ENCODE measurements at places on chromosomes 2 and 18. TPM values are rescaled to one million over a fixed set of nuclear protein-coding genes. Genes with fewer than 3 reads are reported as not detected.
A peak's percentile ranks its signal among the peaks of the same experiment; 100 is the strongest.

GRCh38 chr2:194116861-194117260 lies 1540.2 kb upstream of the SLC39A10 start:
- H3K27me3 ChIP-seq, result no peaks in the 10 kb centered on the region
- no peak overlapping the region for H3K27ac ChIP-seq
- H3K4me3 ChIP-seq, result no peak overlapping the region
- H3K36me3 ChIP-seq, result no peaks in the 10 kb centered on the region

ATG9A gene
- 60.4 TPM for total RNA-seq

LRATD1 gene
- 4.1 TPM for total RNA-seq

- H3K27ac ChIP-seq, result no peak overlapping the region
- no peak for DNase-seq
- no peaks in the 10 kb centered on the region for H3K36me3 ChIP-seq
- H3K4me1 ChIP-seq, result no peaks in the 10 kb centered on the region
- H3K4me3 ChIP-seq, result peak overlapping the region; percentile 55
- no peaks in the 10 kb centered on the region for H3K27me3 ChIP-seq
Observed at GRCh38 chr2:182522405-182522896, 95.6 kb upstream of the PDE1A start.

DNA sequence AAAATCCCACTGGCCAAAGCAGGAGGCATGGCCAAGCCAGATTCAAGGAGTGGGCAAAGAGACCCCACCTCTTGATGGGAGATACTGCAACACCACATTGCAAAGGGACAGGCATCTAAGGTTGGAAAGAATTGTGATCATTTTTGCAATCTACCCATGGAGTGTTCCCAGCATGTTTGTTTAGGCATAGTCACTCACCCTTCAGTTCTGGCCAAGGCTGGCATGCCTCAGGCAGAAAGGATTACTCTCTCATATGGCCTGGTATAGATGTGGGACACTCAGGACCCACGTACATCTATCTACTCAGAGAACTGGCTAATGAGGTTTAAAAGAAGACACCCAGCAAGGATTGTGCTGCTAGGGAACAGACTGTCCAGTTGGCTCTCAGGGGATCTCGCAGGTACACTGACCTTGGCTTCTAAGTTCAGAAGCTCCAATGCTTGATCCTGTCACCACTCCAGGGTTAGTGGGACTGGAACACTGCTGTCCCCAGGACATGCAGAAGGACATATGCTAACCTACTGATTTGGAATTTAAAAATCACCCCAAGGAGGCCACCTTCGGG lies 183.7 kb downstream of the KLHL29 start:
- H3K27ac ChIP-seq, result peak overlapping the region; percentile 8
- H3K4me3 ChIP-seq, result no peak overlapping the region
- DNase-seq, result no peak
- no peaks in the 10 kb centered on the region for H3K36me3 ChIP-seq
- H3K4me1 ChIP-seq, result peaks cover 51% of the 10 kb centered on the region

DNA sequence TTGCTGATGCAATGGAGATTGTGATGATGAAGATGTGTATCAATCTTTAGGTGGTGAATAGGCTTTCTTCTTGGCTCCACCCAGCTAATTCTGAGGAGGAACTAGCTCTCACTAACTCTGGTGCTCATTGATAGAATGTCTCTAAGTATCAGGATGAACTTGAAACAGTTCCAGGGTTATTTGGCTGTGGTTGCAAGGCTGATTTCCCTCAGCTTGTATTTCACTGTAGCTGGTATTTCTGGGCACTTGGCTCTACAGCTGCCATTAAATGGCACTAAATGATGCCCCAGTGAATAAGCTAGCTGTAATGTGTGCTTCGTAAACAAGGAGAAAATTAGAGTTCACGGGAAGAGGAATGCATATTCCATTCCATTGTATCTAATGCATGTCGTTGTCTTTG lies 241.2 kb downstream of the RPIA start:
- no peak overlapping the region for H3K27ac ChIP-seq
- no peak overlapping the region for H3K4me3 ChIP-seq
- H3K27me3 ChIP-seq, result no peaks in the 10 kb centered on the region
- H3K4me1 ChIP-seq, result no peaks in the 10 kb centered on the region
- no peaks in the 10 kb centered on the region for H3K36me3 ChIP-seq
- no peak for DNase-seq

GRCh38 chr2:217256251-217256650 lies 396.4 kb upstream of the TNP1 start:
- DNase-seq, result no peak
- no peak overlapping the region for H3K27ac ChIP-seq
- H3K4me3 ChIP-seq, result no peak overlapping the region
- no peaks in the 10 kb centered on the region for H3K27me3 ChIP-seq

- no peaks in the 10 kb centered on the region for H3K27me3 ChIP-seq
- H3K4me3 ChIP-seq, result no peak overlapping the region
- no peak for DNase-seq
- H3K36me3 ChIP-seq, result no peaks in the 10 kb centered on the region
- H3K4me1 ChIP-seq, result no peaks in the 10 kb centered on the region
Observed at GRCh38 chr2:9637330-9637729, 6.5 kb upstream of the YWHAQ start.

- DNase-seq, result no peak
- H3K4me1 ChIP-seq, result no peaks in the 10 kb centered on the region
- no peaks in the 10 kb centered on the region for H3K27me3 ChIP-seq
- H3K36me3 ChIP-seq, result no peaks in the 10 kb centered on the region
- H3K4me3 ChIP-seq, result no peak overlapping the region
Observed at GRCh38 chr2:45945302-45945717, 293.8 kb downstream of the PRKCE start.

CLEC4F gene
- 0.54 TPM for total RNA-seq

GRCh38 chr2:147320146-147320545 lies 524.7 kb upstream of the ACVR2A start:
- no peak overlapping the region for H3K27ac ChIP-seq

GRCh38 chr2:232655392-232655791 lies 22.0 kb downstream of the EFHD1 start:
- peaks cover 84% of the 10 kb centered on the region for H3K4me1 ChIP-seq
- no peaks in the 10 kb centered on the region for H3K27me3 ChIP-seq
- H3K36me3 ChIP-seq, result no peaks in the 10 kb centered on the region
- peak overlapping the region; percentile 76 for H3K27ac ChIP-seq

DNA sequence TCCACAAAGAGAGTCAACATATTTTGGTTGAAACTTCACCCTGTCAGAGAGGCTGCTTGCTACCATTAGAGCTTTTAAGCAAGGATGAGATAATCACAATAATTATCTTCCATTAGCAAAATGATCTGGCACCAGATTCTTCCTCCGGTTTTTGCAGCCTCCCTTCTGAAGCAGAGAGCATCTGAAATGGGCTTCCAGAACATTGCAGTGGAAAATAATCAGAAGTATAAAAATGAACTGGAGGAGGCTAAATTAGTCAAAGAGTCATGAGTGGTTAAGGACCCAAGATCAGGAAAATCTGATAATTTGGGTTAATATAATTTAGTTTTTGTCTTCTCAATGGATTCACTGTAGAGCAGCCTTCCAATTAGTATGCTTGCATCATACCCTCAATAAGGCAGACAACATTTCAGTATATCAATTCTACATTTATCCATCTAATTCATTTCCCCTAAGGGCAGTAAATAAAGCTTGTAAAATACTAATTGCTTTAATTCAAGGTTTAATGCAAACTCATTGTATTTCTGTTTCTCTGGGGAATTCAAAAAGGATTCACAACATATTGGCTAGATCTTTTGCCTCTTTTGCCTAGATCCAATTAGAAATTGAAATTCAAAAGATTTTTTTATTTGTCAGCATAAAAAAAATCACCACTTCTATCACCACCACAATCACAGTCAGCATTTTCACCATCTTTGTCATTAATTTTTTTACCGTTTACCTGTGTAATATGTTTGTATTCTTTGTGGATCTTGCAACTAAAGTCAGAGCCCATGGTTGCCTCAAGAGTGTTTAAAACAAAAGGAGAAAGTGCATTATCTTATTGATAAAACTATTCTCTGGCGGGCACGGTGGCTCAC lies 537.2 kb upstream of the DCC start:
- no peak overlapping the region for H3K27ac ChIP-seq
- DNase-seq, result no peak
- H3K36me3 ChIP-seq, result no peaks in the 10 kb centered on the region
- H3K4me3 ChIP-seq, result no peak overlapping the region
- no peaks in the 10 kb centered on the region for H3K4me1 ChIP-seq

REG3A gene
- 2.8 TPM for total RNA-seq

FBXO41 gene
- total RNA-seq, result 6.1 TPM

- no peaks in the 10 kb centered on the region for H3K36me3 ChIP-seq
- H3K4me1 ChIP-seq, result peaks cover 14% of the 10 kb centered on the region
- peak overlapping the region; percentile 96 for H3K4me3 ChIP-seq
- DNase-seq, result no peak
- H3K27me3 ChIP-seq, result no peaks in the 10 kb centered on the region
Observed at GRCh38 chr2:48529194-48529593, 760 bp upstream of the STON1 start.

DNA sequence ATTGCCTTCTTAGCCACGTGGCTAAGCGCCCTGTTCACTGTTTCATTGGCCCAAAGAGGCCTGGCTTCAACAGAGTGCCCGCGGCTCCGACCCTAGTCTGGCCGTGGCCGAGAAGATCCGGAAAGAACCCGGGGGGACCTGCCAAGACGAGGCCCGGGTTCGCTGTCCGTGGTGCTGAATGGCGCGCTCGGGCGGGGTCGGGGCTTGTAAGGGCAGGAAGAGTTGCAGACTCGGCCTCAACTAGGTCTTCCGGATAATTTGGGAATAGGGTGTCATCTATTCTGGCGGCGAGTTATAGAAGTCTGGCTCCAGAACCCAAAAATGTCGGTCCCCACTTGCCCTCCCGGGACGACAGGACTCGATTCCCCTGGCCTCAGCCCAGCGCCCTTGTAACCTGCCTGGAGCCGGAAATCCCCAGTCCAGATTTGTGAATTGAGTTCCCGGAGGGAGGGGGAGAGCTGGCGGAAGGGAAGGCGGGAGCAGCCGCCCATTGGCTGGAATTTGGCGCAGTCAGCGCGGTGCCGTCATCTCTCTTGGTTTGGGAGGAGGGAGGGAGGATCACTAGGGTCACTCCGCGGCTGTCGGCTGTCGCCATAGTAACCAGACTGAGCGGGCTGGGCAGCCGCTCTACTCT lies 3.5 kb downstream of the CDK5R2 start:
- H3K36me3 ChIP-seq, result no peaks in the 10 kb centered on the region
- no peak for DNase-seq
- no peaks in the 10 kb centered on the region for H3K4me1 ChIP-seq

CDH19 gene
- 8.9 TPM for total RNA-seq

- H3K27ac ChIP-seq, result no peak overlapping the region
- peaks cover 5% of the 10 kb centered on the region for H3K4me1 ChIP-seq
Observed at GRCh38 chr2:8595811-8596600, 85.8 kb upstream of the ID2 start.

DNA sequence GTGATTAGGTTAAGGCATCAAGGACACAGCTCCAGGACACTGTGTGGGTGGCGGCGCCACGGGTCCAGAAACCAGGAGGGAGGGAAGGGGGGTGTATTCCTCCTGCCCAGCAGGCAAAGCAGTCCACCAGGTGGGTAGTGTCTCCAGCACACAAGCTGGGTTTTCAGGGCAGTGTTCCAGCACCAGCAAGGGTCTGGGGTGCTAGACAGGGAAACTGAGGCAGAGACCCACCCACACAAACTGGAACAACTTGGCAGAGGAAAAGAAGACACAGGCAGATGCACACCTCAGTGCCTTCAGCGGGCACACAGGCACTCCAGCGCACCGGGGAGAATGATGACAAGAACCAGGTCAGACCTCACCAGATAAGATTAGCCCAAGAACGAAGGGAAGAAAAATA lies 28.4 kb upstream of the GNAL start:
- H3K4me3 ChIP-seq, result no peak overlapping the region
- no peaks in the 10 kb centered on the region for H3K27me3 ChIP-seq
- no peaks in the 10 kb centered on the region for H3K4me1 ChIP-seq
- no peak overlapping the region for H3K27ac ChIP-seq
- DNase-seq, result no peak
- H3K36me3 ChIP-seq, result no peaks in the 10 kb centered on the region

DNA sequence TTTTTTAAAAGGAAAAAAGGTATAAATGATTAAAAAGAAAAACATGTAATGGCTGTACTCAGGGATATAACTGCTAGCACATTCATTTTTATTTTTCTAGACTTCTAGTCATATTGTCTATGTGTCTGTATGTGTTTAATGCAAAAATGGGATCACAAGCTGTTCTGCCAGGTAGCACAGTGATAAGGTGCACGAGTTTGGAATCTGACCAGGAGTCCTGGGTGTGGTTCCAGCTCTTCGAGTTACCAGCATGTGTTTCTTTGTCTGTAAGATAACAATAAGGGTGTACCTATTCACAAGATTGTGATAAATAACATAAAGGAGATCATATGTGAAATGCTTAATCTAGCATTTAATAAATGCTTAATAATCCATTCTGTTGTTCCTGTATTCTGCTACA lies 145.3 kb downstream of the PKP4 start:
- no peak overlapping the region for H3K4me3 ChIP-seq
- no peaks in the 10 kb centered on the region for H3K27me3 ChIP-seq
- peaks cover 22% of the 10 kb centered on the region for H3K4me1 ChIP-seq
- no peaks in the 10 kb centered on the region for H3K36me3 ChIP-seq
- no peak for DNase-seq

LHCGR gene
- total RNA-seq, result not detected

- no peaks in the 10 kb centered on the region for H3K36me3 ChIP-seq
- H3K4me1 ChIP-seq, result peaks cover 31% of the 10 kb centered on the region
- no peak overlapping the region for H3K27ac ChIP-seq
- no peak overlapping the region for H3K4me3 ChIP-seq
- DNase-seq, result no peak
Observed at GRCh38 chr18:48023334-48024008, 93.0 kb upstream of the SMAD2 start.

DNA sequence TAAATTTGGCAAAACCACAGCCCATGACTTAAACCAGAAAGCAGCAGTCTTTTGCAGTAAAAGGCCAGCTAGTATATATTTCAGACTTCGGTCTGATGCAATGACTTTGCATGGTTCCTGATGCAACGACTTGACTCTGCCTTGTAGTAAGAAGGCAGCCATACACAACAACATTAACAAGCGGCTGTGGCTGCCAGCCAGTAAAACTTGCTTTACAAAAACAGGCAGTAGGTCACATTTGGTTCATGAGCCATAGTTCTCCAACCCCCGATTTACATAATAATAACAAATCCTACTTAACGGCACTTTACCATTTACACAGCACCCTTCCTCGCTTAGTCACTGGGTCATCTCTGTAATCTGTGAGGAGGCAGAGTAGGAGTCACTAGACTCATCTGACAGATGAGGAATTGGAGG lies 410.3 kb downstream of the LRATD1 start:
- H3K36me3 ChIP-seq, result no peaks in the 10 kb centered on the region
- H3K27me3 ChIP-seq, result no peaks in the 10 kb centered on the region
- H3K4me3 ChIP-seq, result no peak overlapping the region
- DNase-seq, result no peak

SLC5A7 gene
- 0.14 TPM for total RNA-seq

DNA sequence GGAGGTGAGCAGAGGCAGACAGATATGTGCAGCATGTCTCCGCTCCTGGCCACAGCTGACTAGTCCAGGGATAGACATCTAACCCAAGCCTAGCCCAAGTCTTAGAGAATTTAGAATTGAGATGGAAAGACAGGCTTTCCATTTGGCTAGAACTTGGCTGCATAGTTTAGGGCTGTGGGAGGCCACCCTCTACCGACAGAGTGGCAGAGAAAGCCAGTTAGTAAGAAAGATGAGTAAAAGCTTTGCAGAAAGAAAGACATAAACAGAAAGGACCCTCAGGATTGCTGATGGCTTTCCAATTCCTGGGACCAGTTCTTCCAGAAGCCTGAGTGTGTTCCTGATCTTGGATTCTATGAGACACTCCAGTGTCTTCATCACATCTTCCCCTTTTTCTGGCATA lies 62.1 kb downstream of the DYM start:
- H3K4me1 ChIP-seq, result peaks cover 24% of the 10 kb centered on the region
- no peaks in the 10 kb centered on the region for H3K36me3 ChIP-seq
- H3K4me3 ChIP-seq, result no peak overlapping the region
- no peak overlapping the region for H3K27ac ChIP-seq
- DNase-seq, result no peak
- no peaks in the 10 kb centered on the region for H3K27me3 ChIP-seq

Measured in thoracic aorta (tissue), 2 donors.